Inflammatory macrophage (primary cell): ENCODE measurements at places on chromosomes 6 and 20.

- no peak for DNase-seq
Observed at GRCh38 chr6:19301980-19302379, 535.2 kb upstream of the ID4 start.

GRCh38 chr6:25061289-25061936 is 125.7 kb upstream of the RIPOR2 start:
- no peak for DNase-seq

- DNase-seq = no peak
Observed at GRCh38 chr20:45268531-45268930, 14.2 kb upstream of the SLPI start.

DNA sequence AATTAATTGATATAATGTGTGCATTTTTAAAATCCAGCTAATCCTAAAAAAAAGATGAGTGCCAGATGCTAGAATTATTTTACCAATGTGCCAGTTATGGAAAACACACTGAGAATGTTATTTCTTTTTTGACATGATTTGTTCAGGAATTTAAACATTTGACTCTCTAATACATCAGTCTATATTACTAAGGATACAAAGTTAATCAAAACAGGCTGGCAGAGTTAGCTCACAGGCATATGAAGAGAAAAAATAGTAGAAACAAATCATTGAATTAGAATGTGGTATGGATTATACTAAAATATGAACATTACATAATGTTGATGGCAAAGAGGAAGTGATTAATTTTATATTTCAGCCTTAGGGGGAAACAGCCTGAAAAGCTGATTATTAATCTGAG is 368.3 kb upstream of the GJE1 start:
- DNase-seq = no peak

- DNase-seq = no peak
Observed at GRCh38 chr6:119379809-119380208, 30.2 kb upstream of the MAN1A1 start.

- no peak for DNase-seq
Observed at GRCh38 chr6:68108233-68108835, 526.7 kb upstream of the ADGRB3 start.

DNA sequence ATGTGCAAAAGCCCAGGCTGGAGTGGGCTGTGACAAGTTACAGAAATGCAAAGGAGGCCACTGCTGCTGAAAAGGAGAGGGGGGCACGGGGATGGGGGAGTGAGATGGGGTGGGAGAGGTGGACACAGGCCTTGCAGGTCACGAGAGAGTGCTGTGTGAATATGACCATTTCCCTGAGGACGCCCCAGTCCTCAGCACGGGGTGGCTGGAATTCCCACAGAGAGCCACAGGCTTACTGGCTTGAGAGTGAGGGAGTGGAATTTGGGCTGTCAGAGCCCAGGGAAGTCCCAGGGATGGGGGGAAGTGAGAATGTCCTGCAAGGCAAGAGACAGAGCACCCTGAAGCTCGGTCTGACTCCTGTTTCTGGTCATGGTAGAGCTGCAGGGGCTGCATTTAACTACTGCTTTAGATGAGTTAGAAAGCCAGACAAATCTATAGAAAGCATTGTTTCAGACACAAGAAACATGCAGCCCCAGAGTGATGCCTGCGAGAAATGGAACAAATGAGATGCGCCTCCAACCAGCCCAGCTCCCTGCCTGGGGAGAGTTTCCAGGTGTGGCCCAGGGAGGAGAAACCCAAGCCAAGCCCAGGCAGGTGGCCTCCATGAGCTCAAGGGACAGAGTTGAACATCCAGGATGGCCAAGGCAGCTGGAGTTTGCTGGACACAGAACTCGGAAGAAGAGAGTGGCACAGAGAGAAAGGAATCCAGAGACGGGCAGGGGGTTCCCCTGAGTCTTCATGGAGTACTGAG is 30.5 kb downstream of the NPEPL1 start:
- no peak for DNase-seq

DNA sequence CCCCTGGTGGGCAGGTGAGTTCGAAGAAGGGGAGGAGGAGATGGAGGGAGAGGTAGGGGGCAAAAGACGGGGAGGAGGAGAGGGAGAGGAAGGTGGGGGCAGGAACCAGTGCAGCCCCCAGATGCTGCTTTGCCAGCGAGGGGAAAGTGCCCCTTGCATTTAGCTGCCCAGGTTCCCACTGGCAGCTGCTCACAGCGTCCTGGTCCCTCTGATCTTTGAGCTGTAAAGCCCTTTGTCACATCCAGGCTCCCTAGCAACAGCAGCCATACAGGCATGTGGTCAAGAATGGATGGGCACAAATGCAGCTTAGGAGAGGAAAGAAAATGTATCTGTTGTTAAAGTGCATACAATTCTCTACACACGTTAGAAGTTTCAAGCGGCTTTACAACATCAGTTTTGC is 160.9 kb downstream of the CD83 start:
- DNase-seq = no peak

DNA sequence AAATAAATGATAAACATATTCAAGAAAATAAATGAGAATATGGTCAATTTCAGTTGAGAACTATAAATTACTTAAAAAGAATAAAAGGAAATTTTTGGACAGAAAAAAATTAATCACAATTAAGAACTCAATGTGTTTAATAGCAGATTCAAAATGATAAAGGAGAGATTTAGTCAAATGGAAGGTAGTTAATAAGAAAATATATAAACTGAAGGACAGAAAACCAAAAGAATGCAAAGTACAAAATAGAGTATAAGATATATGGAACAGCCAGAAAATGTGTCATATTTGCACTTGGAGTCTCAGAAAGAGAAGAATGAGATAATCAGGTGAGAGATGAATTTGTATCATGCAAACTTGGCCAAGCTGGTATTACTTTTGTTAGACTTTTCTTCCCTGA is 201.8 kb upstream of the ARID1B start:
- DNase-seq = no peak

DNA sequence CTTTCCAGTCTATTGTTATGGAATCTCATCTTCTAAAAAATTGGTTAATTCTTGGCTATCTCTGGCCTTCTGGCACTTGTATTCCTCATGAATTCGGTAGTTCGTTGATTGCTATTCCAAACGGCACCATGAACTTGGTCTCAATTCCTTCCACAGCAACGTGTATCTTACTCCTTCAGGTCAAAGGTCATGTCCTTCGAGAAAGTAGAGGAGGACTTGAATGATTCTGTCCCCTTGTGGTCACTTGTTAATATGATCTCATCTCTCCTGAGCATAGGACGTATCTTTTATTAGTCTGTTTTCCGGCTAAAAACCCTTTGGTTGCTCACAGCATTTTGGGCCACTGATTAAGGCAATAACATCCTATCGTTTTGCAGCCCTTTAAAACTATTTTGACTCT is 9.4 kb downstream of the TLDC2 start:
- no peak for DNase-seq

DNA sequence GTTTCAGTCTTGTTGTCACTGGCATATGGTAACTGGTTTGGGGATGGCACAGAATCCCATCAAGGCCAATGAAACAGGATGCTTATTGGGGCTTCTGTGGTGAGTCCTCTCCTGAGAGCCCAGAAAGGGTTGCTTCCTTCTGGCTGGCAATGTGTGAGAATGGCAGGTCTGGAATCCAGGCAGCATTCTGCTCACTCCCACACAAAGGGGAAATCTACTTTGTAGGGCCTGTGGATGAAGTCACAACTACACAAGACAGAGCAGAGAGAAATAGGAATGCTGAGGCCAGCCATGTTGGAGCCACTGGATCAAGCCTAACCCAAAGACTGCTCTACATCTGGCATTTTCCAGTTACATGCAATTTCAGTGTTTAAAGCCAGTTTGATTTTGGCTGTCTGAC is 15.7 kb downstream of the PLAGL2 start:
- DNase-seq = peak; percentile 18

- DNase-seq = peak; percentile 60
Observed at GRCh38 chr6:149230712-149231460, 86.6 kb upstream of the TAB2 start.

- no peak for DNase-seq
Observed at GRCh38 chr6:3997177-3997770, 81.7 kb downstream of the FAM217A start.

GRCh38 chr6:82251942-82252341 is 4.4 kb upstream of the IBTK start:
- DNase-seq = peak; percentile 46

DNA sequence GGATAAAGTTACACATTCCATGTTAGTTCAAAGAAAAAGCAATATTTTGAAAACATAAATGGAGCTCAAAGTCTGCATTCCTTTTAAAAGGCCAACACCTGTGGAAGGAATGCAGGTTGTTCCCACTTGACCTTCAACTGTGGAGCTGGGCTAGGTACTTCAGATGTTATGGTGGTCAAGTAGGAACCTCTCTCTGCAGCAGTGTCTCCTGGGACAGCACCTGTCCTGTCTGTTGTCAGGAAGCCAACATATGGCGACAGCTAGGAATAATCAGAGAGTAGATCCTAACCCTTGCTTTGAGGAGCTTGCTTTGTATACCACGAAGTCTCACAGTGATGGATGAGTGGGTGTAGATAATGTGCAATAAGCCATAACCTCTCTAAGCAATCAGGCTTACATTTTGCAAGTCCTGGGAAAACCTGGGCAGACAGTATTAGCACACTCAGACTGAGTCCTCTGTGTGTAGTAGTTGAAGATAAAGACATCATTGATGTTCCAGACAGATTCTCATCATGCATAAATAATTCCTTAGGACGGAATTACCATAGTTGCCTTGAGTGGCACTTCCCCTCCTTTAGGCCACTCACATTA is 347.5 kb downstream of the PRL start:
- no peak for DNase-seq

GRCh38 chr20:9036593-9036992 is 32.3 kb upstream of the PLCB4 start:
- DNase-seq = no peak

DNA sequence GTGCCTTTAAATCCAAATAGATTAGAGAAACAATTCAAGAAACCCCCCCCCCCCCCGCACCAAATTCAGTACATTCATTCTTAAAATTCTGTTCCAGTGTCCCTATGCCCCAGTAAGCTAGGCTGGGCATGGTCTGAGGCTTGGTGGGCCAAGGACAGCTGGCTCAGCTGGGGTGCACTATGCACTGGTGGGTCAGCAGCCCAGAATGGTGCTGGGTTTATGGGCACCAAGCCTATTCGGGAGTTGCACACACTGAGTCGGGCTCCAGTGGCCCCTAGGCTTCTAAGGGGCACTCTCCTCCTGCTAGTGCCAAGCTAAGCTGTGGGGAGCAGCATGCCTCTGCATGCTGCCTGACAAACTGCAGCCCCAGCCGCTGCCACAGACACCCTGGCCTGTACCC is 20.1 kb upstream of the HLA-B start:
- DNase-seq = no peak

GRCh38 chr20:38999965-39000910 is 38.1 kb downstream of the DHX35 start:
- DNase-seq = no peak

GRCh38 chr6:1895721-1896120 is 286.0 kb downstream of the FOXC1 start:
- DNase-seq = no peak

GRCh38 chr6:155807243-155807642 is 351.6 kb upstream of the NOX3 start:
- no peak for DNase-seq

DNA sequence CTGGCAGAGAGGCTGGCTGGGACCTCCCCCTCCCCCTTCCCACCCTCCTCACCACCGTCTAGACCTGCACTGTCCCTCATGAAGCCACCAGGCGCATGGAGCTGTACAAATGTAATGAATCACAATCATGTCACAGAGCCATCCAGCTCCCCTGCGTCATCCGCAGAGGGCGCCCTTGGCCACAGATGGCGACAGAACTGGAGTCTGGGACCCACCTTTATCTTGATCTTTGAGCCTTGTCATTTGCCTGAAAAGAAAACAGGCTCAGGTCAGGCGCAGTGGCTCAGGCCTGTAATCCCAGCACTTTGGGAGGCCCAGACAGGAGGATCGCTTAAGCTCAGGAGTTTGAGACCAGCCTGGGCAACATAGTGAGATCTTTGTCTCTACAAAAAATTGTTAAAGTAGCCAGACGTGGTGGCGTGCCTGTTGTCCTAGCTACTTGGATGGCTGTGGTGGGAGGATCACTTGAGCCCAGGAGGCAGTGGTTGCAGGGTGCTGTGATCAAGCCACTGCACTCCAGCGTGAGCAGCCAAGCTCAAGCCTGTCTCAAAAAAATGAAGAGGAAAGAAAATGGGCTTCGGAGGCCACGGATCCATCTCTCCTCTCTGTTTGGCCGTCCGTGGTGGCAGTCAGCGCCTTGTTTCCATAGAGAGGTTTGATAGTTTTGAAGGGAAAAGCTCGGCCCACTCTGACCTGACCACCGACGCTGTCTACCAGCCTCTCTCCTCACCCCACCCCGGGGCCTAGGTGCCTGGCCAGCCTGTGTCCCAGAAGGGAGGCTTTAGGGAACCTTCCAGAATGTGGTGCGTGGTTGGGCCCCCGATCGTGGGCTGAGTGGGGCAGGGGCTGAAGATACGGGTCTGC is 6.2 kb downstream of the COL9A3 start:
- peak; percentile 56 for DNase-seq

DNA sequence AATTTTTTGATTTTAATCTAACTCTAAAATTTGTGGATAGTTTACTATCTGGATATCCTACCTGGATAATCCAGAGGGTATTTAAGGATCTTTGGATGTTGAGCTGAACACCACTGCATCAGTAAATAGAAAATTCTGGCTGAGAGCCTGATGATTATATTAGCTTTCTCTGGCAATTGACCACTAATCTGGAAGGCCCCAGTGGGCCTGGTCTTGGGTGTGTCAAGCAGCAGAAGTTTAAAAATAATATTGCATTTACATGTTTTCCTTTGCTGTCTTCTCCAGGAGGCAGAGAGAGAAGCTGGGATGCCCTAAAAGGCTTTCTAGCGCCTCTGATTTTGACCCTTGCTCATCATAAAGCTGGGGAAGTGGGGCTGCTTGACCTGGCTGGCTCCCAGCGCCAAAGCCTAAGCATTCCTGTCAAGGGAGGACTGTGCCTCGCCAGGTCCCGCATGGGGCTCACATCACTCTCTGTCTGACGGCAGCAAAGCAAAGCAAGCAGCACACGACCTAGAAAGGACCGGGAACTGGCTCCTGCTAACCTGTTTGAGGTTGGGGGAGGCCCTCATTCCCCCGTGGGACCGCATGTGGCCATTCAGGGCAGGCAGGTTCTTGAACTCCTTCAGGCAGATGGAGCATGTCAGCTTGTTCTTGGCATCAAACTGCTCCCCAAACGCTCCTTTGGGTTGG is 46.6 kb upstream of the MRPS10 start:
- no peak for DNase-seq

DNA sequence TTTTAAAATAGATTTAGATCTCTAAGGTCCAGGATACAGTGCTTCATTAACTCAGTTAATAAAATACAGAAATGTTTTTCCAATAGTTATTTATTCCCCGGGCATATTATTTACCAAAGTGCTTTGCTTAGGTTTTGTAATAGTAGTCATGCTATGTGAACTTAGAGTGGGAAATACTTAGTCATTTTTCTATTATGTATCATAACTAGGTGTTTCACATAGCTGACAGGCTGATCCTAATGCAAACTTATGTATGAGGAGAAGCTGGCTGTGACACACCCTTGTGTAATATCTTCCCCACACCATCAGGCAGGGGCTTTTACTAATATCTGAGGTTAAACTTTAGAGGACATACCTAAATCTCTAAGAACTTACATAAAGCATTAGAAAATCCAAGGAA is 277.7 kb upstream of the RIMS1 start:
- no peak for DNase-seq

GRCh38 chr6:2485116-2485515 is 239.7 kb upstream of the GMDS start:
- no peak for DNase-seq
